Epithelial cell of esophagus (primary cell): ENCODE measurements at places on chromosomes 7 and 10.
A peak's percentile ranks its signal among the peaks of the same experiment; 100 is the strongest.

DNA sequence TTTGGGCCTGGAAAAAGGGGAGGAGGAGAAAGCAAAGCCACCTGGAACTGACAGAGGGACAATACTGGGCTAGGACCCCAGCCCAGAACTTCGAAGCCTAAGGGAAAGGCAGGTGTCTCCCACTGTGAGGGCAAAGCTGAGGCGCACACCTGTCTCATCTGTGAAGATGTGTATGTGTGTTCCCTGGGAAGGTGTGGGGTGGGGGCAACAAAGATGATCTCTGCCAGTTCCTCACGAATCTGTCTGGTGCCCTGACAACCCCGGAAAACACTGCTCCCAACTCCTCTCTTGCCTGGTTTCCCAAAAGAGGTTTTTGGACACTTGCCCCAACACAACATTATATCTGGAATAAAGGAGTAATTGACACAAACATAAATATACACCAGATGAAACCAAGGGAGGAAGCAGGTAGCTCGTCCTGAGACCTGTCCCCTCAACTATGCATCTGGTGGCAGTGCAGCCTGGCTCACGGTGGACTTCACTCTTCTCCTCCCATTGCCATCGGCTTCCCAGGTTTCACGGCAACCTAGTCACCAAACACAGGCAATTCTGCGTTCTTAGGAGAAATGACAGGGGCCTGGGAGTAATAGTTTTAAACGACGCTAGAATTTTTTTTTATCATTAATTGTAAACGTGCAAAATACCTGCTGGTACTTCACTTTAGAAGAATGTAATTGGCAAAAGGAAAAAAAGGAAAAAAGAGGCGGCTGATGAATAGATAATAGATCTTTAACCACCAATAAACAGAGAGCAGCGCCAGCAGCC is 1.7 kb upstream of the EMX2 start:
- DNase-seq, result no peak

GRCh38 chr10:22754296-22754695 is 39.9 kb upstream of the PIP4K2A start:
- no peak for DNase-seq

GRCh38 chr7:101216860-101217387 is 457 bp downstream of the PLOD3 start:
- DNase-seq, result no peak

GRCh38 chr10:3924344-3924743 is 139.3 kb upstream of the KLF6 start:
- peak; percentile 97 for DNase-seq
